ENCODE measurements at places on chromosomes 3 and 15.

DNA sequence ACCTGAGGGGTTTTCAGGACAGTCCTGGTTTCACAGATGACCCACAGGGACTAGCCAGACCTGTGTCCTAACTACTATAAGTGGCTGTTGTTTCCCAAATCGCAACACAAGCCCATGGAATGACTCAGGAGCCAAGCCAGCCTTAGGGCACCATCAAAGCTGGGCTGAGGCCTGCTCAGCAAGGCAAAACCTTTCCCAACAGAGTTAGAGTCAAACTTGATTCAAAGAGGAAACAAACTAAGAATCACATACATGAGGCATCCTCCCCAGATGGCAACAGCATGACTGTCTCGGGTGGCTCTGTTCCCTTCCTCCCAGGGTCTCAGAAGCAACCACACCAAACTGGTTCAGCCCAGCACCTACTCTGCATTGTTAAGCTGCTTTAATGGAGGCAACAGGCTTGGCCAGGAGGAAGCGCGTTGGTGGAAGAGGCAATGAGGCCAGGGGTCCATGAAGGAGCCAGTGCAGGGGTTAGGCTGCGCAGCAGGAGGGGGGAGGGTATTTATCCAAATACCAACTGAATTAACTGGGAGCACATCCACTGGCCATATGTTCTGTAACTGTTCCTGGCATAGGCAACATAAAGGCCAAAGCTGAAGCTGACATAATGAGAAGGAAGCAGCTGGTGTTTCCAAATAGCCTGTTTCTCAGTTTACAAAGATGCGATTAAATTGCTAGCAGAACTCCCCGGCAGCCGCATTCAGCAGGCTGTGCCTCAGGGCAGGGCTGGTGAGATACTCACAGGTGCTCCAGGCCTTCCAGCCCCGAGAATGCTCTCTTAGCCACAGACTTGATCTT is 102.4 kb downstream of the LRIG1 start:
- no peak for DNase-seq

DNA sequence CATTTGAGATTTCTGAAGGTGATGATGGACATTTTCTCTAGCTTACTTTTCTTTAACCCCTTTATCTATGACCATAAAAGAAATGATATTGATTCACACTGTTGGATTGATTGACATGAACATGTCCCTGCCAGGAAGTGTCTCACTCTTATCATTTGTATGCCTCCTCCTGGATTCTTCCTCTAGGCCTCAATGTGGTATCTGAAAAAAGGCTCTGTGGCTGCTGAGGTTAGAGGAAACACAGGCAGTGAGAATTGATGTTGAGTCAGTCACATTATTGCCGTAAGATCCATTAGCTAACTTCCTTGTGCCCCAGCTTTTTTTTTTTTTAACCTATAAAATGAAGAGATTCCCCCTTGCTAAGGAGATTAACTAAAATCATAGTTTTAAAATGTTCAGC is 8.0 kb upstream of the THRB start:
- DNase-seq: no peak

GRCh38 chr15:53875139-53875538 is 103.1 kb upstream of the UNC13C start:
- DNase-seq: no peak

DNA sequence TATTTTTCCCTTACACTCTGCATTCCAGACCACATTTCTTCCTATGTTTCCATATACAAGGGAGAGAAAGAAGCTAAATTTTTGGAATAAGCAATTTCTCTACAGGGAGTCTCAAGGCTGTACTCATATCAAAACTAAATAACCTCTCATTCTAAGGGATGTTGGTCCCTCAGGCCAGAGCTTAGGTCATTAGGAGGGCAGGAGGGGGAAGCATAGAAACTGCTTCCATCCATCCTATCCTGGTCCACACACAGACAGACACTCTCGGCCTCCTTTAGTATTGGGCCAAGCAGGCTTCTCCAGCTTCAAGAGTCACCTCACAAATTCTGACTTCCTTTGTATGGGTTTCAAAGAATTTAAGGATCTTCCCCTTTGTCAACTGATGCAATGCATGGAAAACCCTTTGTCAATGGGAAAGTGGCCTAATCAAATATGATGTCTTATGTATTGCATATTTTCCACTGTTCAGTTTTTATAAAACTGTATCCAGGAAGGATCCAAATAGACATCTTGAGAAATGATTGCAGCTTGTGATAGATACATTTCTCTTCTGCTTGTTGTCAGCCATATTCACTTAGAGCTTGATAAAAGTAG is 140.7 kb upstream of the RARB start:
- no peak for DNase-seq

- peak; percentile 65 for DNase-seq
Observed at GRCh38 chr3:122497425-122497824, 17.3 kb downstream of the KPNA1 start.

DNA sequence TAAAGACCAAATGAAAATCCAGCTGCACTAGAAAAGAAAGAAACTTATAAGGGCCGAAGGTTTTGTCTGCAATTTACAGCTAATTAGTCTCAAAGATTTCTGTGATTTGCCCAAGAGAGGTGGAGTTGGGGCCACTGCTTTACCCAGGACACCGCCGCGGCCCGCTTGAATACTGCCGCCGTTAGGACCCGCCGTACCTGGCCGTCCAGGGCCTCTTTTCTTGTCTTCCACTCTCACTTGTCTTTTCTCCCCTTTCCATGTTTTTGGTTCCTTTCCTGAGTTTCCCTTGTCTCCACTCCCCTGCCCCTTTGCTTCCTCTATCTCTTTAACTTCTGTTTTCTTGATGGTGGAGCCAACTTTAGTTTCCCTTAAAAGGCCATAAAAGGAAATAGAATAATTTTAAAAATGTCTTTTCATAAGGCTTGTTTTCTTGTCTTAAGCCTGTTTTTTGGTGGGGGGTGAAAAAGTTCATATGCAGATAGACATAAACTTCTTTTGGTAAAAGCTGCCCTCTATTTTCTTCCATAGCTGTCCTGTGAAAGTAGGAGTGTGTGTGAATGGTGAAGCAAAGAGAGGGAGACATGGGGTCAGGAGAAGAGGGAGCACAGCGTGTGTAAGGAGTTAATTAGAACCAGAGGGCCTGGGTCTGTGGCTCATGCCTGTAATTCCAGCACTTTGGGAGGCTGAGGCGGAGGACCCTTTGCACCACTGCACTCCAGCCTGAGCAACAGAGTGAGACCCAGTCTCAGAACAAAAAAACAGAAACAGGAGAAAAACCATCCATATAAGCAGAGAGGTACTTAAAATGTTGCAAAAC is 16.0 kb upstream of the CCNL1 start:
- peak; percentile 10 for DNase-seq

GRCh38 chr15:25708391-25708790 is 154.7 kb downstream of the ATP10A start:
- DNase-seq: no peak

DNA sequence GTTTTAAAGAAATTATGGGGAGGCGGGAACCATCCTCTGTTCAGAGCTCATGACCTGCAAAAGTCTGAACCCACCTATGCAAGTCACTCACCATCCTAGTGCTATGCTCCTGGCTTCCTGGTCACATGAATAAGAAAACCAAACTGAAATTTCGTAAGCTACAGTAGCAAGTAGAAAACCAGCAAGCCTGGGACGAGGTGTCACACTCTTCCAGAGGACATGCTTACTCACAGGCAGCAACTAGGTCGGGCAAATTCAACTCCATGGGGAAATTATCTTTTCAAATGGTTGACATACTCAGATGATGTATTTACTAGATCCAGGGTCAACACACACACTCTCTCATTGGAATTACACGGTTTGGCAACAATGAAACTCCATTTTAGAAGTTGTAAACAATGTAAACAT is 31.3 kb downstream of the LDHAL6B start:
- no peak for DNase-seq

DNA sequence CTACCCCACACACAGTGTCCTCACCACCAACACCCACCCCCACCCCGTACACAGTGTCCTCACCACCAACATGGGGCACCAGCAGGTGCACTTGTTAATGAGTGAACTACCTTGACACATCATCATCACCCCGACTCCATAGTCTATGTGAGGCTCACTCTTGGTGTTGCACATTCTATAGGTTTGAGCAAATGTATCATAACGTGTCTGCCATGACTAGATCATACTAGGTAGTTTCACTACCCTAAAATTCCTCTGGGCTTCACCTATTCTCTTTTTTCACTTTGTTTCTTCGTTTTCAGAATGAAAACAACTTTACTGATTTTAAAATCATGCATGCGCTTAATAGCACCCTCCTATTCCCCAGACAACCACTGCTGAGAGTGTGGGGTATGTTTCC is 102.6 kb upstream of the SLC6A6 start:
- no peak for DNase-seq

GRCh38 chr3:150786791-150787190 is 23.8 kb upstream of the SIAH2 start:
- DNase-seq: no peak

DNA sequence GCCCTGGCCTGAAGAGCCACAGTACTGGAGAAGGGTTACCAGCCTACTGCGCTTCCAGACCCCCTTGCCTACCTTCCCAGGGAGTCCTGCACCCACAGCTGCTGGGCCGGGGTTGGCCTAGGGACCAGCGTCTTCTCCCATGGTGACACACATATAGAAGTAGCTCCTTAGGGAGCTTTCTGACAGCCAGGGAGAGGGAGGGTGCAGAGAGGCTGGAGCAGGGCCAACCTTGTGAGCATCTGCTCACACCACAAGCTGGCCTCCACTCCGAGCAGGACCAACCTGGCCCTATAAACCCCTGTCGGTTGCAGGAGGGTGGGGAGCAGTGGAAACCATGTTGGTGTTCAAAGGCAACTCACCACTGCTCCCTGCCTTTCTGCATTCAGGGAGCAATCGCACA is 35.2 kb downstream of the SRPRB start:
- DNase-seq: no peak

DNA sequence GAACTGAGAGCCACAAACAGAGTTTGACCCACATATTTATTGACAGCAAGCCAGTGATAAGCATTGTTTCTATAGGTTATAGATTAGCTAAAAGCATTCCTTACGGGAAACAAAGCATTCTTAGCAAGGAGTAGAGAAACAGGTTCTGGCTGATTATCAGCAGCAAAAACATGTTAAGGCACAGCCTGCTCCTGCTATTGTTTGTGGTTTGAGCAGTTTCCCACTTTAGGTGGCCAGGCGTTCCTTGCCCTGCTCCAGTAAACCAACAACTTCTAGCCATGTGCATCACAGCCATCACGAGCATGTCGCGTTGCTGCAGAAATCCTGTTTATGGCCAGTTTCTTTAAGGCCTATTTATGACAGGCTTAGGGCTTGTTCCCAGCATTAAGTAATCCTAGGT is 44.7 kb upstream of the C2CD4B start:
- DNase-seq: no peak

DNA sequence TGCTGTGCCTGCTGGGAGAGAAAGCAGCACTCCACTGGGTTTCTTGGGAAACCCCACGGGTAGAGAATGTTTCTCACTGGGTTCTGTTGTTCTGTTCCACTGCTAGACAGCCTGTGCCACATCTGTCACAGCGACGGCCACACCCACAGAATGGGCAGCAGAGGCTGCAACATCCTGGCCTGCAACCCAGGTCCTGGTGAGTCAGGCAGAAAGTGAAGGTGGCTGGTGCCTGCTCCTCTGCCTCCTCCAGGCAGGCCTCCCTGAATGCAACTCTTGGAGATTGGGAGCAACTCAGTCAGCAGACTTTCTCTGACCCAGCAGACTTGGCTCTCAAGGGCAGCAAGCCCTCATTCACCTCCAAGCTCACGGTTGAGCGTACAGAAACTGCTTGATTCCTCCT is 13.0 kb downstream of the C3orf18 start:
- DNase-seq: peak; percentile 17

GRCh38 chr15:100944244-100944895 is 25.2 kb downstream of the LRRK1 start:
- no peak for DNase-seq

- DNase-seq: no peak
Observed at GRCh38 chr3:68172039-68172438, 517.6 kb upstream of the SUCLG2 start.

DNA sequence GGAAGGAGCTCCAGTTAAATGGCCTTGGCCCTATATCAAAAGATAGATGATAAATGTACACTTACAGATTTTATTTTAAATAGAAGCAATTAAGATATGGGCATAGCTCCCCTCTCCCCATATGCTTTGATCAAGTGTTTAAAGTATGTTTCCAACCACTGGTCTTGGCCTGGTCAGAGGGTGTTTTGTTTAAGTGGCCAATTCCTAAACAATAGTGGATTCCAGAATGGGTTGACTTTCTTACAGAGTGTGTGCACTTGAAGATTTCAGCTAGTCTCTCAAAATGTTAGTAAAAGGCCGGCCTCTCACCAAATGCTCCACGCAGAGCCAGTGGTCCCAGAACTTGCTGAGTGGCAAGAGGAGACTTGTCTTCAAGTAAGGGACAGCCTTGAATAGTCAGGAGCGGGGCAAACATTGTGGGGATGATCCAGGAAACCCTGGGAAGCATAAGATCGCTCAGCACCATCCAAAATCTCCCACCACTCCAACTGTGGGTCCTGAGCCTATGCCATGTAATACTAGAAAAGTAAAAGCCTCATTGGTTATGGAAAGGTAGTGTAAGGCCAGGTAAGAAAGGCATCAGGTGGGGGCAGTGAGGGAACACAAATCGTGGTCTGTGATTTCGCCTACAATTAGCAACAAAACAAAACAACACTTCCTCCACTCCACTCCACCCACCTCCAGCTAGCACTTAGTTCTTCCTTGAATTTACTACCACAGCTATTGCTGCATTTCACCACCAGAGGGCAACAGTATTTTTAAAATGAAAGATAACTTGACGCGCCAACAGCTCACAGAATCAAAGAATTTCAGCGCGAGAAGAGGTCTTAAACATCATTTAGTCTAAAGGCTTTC is 4.8 kb downstream of the RARRES1 start:
- DNase-seq: peak; percentile 79
